ENCODE measurements at places on chromosomes 12 and 14.

- DNase-seq: no peak
Measured at GRCh38 chr12:104694161-104694560, 237.4 kb downstream of the CHST11 start.

DNA sequence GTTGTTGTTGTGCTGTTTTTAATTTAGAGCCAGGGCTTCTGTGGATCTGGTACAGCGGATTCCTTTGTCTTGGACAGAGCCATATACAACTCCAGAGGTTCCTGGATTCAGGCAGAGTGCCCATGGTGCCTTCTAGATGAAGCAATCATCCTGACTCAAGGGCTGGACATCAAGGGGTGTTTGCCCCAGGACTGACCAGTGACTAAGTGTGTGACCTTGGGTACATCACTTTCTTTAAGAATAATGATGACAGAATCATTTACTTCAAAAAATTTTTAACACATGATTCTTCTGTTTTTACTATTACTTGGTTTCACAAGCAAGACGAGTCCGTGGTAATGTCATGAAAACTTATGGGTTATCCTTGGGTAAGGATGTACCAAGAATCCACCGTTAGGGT is 397.3 kb downstream of the ZFP36L1 start:
- DNase-seq: no peak

DNA sequence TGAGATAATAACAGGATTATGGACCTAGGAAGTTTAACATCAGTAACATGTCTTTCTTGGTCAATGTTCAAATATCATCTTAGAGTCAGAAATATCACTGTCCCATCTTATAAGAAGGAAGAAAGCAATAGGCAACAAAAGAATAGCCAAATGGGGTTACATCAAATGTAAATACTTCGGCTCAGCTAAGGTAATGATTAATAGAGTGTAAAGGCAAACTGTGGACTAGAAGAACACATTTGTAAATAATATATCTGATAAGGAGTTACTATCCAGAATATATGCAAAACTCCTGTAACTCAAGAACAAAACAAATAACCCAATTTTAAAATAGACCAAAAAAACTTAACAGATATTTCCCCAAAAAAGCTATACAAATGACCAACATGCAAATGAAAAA is 630.3 kb downstream of the RPS29 start:
- no peak for DNase-seq

- DNase-seq: no peak
Measured at GRCh38 chr12:49133014-49133413, 1.8 kb upstream of the TUBA1B start.

Data from GM13977 (cell line).